Stimulated activated CD4-positive, alpha-beta T cell treated with anti-CD3 and anti-CD28 coated beads, Interleukin-15, amount 100 ng/mL, for 1 hour (primary cell): ENCODE measurements at places on chromosomes 7 and 10.

DNA sequence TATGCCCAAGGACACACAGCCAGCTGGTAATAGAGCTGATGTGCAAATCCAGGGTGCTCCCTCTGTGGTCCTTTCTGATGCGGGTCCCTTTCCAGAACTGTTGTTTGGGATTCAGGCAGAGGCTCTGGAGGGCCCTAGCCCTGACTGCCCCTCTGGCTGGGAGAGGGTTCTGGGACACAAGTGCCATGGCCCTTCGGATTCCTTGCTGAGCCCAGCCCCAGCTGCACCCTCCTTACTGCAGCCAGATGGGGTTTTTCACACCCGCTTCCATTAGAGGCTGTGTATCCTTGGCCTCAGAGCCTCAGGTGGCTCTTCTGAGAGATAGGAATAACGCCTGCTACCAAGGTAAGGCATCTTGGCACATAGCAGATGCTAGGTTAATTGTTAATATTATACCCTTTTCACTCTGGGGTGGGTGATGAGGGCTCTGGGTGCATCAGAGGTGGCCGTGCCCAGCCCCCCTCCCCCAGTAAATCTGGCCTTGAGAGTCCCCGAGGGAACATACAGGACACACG is 89.8 kb upstream of the LRRC4 start:
- DNase-seq = no peak

DNA sequence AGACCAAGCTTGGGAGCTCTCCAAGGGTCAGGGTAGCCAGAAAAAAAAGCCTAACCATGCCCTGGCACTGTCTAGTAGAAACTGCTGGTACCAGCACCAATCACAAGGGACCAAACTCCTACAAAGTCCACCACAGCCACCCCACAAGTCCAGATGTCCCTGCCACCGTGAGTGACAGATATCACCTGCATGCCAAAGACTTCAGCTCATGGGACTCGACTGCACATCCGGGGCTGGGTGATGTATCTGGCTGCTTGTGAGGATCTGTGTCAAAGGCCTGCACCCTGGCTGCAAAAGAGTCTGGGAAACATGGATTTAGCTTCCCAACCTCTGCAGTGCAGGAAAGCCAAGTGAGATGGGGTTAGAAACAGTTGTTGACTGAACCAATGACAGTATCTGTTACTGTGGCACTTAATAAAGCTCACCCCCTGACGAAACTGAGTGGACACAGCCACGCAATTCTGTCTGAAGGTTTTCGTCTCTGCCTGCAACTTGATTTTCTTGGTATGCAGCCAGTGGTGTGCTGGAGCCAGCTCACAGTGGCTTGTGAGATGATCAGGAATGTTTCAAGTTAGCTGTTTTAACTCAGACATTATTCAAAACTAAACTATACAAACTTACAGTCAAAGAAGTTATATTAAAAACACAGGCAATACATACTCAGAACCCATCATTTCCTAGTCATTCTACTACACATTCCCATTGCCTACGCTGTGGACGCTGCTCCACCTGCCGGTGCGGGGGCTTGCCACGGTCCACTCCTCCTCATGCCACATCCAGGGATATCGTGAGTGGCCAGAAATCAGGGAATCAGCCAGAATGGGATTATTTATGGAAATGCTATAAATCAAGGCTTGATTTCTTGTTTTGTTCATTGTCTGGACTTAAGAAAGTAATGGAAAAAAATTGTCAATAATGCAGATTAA is 9.2 kb downstream of the ZNF488 start:
- DNase-seq = no peak

DNA sequence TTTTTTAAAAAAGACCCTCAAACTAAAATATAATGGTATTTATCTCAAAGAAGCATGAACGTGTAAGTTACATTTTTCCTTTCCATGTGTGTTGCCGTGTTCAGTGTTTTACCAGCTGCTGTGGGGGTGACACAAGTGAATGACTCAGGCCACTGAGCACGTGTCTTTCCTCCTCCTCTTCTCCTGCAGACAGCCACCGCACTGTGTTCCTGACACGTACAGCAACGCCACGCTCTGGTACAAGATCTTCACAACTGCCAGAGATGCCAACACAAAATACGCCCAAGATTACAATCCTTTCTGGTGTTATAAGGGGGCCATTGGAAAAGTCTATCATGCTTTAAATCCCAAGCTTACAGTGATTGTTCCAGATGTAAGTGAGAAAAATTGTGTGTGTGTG is 29.7 kb downstream of the TMEM248 start:
- no peak for DNase-seq

GRCh38 chr7:84249656-84250055 is 55.1 kb upstream of the SEMA3A start:
- no peak for DNase-seq

DNA sequence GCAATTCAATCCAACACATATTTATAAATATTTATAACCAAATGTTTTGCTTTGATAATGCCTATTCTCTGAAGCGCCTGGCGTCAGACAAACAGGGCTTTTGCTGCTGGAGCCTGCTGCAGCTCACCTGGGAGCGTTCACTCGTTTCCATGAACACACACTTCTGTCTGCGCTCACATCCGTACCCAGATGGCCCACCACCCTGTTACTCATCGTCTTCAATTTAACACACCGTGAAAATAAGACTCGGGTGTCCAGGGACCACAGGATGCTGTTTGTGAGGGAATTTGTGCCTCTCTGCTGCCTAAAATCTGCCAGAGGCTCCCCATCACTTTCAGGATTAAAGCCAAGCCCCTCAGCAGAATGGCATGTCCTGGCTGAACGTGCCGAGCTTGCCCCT is 74.1 kb downstream of the SLIT1 start:
- no peak for DNase-seq

DNA sequence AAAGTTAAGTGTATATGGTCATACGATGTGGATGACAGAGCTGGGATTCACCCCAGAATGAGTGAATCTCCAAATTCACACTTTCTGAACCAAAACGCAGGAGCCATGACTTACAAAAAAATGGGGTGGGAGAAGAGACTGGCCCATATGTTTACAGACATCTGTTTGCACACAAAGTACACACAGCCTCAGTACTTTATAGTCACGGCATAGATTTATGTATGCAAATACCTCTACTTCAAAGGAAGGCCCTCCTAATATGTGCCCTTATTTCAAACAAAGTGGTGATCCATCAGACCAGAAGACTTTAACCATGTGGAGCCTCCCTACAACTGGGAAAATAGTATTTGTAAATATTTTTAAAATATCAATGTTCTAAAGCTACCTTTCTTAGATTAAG is 22.2 kb upstream of the JMJD1C start:
- DNase-seq = no peak

DNA sequence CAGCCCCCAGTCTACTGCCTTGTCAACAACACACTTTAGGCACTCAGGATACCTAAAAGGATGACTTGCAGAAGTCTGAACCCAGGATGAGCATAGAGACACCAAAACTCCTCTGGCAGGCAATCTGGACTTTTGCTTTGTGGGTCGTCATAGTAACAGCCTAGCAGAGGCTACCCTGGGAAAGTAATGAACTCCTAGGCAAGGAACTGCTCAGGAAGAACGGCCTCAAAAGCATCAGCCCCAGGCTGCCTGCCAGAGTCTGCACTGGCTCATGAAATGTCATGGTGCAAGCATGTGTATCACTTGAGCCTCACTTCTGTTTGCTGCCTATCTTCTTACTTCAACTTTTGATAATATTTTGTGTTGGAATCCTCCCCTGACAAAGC is 715.1 kb downstream of the GRID1 start:
- DNase-seq = no peak

GRCh38 chr7:9097565-9098060 is 664.2 kb downstream of the NXPH1 start:
- DNase-seq = no peak

DNA sequence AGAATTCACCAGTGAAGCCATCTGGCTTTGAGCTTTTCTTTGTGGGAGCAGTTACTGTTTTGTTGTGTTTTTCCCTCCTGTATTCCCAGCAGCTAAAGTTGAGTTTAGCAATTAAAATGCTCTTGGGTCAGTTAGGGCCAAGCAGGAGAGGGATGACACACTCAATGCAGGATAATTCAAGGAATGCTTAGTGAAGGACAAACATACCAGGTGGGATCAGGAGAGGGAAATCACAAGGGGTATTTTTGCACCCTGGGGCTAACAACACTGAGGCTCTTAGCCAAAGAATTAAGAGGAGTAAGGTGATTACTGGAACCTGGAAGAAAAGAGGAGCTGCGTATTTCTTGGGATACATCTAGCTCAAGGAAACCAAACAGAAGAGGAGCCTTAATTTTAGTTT is 82.4 kb upstream of the KCND2 start:
- no peak for DNase-seq

- DNase-seq = no peak
These were observed 41.7 kb upstream of the CALD1 start for GRCh38 chr7:134737566-134738345.

- DNase-seq = no peak
These were observed 114.5 kb downstream of the LARP4B start for GRCh38 chr10:816958-817357.

GRCh38 chr7:69787736-69788431 is 189.6 kb downstream of the AUTS2 start:
- no peak for DNase-seq

DNA sequence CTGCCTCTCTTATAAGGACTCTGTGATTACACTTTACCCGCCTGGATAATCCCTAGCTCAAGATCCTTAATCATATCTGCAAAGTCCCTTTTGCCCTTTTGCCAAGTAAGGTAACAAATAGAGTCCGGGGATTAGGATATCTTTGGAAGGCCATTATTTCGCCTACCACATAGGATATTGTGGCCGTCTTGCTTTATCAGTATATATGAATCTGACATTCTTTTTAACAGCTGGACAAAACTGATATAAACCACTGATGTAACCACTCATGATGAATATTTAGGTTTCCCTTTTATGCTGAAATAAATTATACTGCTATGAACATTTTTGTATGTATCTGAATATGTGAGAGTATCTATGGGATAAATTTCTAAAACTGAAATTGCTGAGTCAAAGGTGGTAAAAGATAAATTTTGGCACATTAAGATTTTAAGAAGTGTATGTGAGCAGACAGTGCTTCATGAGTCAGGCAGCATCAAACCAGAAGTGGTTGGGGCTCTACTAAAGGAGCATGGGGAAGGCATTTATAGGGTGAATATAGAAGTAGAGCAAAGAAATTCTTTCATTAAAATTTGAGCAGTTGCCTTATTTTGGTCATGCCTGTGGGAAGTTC is 44.7 kb downstream of the AVL9 start:
- no peak for DNase-seq

DNA sequence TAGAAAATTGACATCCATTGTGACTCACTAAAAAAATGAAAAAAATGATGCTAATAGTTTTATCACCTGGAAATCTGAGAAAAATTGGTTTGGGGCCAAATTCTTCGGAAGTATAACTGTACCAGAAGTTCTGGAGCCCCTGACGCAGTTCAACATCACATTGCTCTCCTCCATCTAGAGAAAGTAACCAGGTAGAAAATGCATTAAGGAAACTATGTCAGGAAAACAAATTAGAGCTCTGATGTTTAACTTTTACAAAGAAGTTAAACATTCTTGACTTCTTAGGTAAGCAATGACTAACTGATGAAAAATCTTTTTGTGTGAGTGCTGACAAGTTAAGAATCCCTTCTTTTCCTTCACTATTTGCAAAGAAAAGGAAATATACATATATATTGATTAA is 61.1 kb upstream of the TMEM196 start:
- DNase-seq = no peak

DNA sequence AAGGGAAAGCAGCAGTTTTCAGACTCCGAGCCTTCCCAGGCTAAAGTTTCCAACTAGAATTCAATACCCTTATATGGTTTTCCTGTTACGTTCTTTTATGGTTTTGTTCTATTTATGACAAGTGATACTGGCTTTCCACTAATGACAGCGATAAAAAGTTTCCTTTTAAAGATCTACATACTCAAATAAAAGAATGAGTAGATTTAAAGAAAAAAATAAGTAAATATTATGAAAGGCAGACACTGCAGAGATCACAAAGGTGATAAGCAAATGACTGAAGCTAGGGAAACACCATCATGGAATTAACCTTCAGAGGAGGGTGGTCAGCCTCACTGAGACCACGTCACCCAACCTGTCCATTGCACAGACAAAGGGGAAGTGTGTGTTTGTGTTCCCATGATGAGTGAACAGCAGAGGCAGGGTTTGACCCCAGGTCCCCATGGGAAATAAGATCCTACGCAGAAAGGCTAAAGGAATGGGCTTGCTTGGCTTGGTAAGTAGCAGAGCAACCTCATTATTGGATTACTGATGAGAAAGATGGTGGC is 4.0 kb downstream of the VSIR start:
- DNase-seq = no peak

- DNase-seq = no peak
These were observed 34.6 kb upstream of the SLC35G1 start for GRCh38 chr10:93859049-93859655.

GRCh38 chr7:30246392-30246791 is 38.0 kb upstream of the ZNRF2 start:
- no peak for DNase-seq

GRCh38 chr10:67697724-67698131 is 1.7 kb upstream of the CTNNA3 start:
- no peak for DNase-seq

DNA sequence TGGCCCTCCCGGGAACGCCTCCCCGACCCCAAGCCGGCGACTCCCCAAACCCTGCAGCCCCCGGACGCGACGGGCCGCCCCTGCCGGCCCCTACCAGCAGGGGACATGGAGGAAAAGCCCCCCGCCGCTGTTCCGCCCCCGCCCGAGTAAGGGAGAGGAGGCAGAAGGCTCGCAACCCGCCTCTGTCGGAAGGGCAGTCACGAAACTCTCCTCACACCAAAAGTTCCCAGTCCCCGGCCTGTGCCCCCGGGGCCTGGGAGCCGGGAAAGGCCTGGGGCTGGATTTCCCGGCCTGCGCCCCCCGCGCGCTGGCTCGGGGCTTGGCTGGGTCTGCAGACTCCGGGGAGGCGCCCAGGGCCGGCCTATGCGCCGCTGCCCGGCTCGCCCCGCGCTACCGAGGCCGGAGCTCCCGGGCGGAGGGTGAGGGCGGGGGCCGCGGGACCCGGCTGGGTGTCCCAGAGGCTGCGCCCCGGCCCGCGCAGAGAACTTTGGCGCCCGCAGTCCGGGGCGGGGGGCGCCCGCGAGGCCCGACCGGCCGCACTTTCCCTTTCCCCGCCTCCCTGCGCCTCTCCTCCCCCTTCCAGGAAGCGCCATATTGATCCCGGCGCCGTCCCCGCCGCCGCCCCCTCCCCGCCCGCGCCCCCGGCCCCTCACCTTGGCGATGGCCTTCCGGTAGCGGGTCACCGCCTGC is 728 bp downstream of the PARD3 start:
- no peak for DNase-seq

- DNase-seq = no peak
These were observed 84.4 kb upstream of the SHH start for GRCh38 chr7:155896531-155897263.
